ENCODE measurements at places on chromosomes 12 and 14.

DNA sequence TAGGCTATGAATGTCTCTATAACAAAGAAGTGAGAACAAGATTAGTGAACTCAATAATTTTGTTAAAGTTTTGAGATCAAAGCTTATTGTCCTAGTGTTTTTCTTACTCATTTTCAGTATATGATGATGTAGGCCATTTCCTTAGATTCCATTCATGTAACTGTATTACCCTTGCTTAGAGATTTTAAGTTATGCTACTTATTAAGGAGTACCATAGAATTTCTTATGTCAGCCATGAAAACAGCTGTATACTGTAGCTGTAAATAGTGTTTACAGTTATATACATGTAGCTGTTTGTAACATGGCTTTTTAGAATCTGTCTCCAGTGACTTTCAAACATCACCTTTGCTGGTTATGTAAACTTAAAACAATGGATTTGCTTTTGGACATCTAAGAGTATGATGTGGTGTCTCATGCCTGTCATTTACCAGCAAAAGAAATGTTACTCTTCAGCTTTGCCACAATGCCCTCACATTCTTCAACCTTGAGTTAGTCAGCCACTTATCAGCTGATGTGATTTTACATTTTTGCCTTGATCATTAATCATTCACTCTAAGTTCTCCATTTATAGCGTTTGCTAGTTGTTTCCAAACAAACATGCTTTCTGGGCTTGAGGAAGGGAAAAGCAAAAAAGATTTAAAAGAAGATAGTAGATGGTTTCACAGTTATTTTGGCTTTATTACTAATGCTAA, 55.5 kb downstream of the SLC16A7 start:
- no peak for DNase-seq

DNA sequence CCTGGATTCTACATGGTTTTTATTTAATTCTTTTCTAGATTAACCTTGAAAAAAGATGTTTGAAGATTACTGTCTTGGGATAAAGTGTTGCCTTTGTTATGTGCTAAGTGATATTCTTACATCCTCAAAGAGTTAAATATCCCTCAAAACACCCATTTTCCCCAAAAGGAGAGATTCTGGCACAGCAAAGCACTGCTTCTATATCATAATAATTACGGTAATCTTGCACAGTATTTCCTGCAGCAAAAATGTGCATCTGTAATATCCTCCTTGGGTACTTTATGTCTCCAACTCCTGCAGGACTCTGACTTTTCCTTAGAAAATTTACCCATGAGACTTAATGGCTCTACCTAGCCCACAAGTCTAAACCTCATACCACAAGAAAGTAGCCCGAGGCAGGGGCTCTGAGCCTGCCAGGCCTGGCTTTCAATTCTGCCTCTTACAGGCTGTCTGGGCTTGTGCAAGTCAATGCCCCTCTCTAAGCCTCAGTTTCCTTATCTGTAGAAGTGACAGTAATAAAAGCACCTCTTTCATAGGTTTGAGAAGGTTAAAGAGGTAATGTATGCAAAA, 45.8 kb downstream of the SVOP start:
- DNase-seq: no peak

- DNase-seq: no peak
These were observed 274.7 kb downstream of the DAD1 start for GRCh38 chr14:22314183-22314820.

DNA sequence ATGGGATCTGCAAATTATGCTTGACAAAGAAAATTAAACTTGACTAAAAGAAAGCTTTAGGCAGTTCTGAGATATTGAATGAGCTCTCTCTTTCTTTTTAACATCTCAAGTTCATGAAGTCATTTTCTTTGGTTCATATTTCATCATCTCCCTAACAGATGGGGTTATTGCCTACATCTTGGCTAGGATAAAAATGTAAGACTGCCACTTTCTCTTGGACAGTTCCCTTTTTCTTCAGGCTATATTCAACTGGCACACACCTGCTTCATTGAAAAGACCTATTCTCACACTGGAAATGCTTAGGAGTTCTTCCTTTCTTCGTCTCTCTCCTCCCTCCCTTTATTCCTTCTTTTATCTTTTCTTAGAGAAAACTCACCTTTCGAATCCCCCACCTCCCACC, 355.9 kb upstream of the SEL1L start:
- no peak for DNase-seq

DNA sequence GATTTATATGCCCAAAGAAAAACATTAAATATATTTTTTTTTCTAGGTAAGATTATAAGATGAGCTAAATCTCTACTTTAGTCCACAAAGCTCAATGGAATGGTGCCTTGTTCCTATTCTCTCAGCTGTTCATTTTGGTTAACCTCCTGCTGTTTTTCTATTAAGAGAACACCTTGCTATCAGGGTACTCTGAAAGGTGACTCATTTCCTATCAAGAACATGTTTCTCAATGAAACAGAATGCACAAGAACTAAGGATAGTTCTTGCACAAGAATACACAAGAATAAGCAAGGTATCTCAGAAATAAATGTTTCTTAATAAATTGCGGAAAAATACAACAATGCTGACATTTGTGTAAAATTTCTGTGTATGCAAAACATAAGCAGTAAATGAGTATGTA, 14.1 kb downstream of the ABCD2 start:
- no peak for DNase-seq

GRCh38 chr14:22837114-22837749, 847 bp downstream of the MMP14 start:
- DNase-seq: peak; percentile 66

DNA sequence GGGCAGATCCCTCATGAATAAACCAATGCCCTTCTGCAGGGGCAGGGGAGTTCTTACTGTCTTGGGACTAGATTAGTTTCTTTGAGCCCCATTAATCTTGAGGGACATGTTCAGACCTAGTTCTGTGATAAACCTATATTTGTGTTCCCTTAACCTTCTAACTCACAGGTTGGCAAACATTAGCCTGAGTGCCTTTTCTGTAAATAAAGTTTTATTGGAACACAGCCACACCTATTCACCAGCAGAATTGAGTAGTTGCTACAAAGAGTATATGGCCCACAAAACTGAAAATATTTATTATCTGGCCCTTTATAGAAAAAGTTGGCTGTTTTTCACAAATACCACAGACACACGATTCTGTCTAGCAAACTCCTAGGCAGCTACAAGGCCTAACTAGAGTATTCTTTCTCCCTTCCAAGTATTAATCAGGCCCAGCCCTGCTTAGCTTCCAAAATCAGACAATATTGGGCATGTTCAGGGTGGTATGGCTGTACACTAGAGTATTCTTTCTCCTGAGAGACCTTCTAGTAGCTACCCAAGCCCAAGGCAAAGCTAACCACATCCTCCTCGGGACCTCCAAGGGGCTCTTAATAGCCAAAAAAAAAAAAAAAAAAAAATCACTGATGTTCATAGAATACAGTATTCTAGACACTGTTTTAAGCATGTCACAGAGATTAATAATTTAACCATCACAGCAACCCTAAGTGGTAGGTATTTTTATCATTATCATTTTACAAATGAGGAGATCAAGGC, 199.3 kb upstream of the PWP1 start:
- no peak for DNase-seq

- no peak for DNase-seq
These were observed 225.0 kb upstream of the DDHD1 start for GRCh38 chr14:53378142-53378541.

DNA sequence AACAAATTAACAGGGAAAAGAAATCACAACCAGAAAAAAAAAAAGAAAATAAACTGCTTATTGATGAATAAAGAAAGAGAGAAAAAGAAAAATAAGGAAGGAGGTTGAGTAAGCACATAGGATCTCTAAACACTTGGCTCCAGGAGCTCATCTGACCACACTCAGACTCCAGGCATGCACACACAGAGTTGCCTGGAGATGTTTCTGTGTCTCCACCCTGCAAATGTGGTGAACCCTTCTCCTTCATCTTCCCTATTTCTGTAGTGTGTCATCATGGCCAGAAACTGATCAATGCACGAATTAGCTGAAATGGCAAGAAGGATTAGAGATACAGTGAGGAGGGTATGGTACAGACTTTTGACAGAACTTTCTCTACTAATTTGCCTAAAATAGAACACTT, 20.2 kb downstream of the OR4N2 start:
- DNase-seq: no peak

GRCh38 chr12:53049571-53050318, at the start of gene TNS2:
Gene TNS2, plus strand, starts transcription at chr12:53050065. Its CDS starts 121 bp downstream, at chr12:53050186.
- DNase-seq: peak; percentile 79

DNA sequence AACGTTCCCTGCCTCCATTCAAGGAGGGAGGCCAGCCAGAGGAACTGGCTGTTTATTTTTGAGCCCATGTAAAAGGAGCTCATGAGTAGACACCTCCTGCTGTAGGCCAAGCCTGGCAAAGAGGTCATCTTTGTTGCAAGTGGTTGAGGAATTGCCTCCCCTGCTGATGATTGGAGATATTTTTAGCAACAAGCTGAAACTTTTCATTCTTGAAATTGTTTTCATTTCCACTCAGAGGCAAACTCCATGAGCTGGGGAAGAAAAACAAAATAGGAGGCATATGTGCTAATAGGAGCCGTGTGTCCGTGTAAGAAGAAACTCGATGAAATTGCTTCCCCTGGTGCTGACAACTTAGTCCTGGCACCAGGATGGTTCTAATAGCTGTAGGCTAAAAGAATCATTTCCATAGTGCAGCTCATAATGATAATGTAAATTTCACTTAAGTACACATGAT, 440.1 kb upstream of the FAR2 start:
- DNase-seq: no peak

GRCh38 chr12:80373666-80374065, 70.4 kb upstream of the PTPRQ start:
- DNase-seq: no peak

- DNase-seq: no peak
These were observed 230.5 kb downstream of the ETNK1 start for GRCh38 chr12:22855456-22855855.

GRCh38 chr12:122276242-122276641, 9.9 kb upstream of the VPS33A start:
- no peak for DNase-seq

- no peak for DNase-seq
These were observed 340.9 kb downstream of the ALG10 start for GRCh38 chr12:34363050-34363673.

DNA sequence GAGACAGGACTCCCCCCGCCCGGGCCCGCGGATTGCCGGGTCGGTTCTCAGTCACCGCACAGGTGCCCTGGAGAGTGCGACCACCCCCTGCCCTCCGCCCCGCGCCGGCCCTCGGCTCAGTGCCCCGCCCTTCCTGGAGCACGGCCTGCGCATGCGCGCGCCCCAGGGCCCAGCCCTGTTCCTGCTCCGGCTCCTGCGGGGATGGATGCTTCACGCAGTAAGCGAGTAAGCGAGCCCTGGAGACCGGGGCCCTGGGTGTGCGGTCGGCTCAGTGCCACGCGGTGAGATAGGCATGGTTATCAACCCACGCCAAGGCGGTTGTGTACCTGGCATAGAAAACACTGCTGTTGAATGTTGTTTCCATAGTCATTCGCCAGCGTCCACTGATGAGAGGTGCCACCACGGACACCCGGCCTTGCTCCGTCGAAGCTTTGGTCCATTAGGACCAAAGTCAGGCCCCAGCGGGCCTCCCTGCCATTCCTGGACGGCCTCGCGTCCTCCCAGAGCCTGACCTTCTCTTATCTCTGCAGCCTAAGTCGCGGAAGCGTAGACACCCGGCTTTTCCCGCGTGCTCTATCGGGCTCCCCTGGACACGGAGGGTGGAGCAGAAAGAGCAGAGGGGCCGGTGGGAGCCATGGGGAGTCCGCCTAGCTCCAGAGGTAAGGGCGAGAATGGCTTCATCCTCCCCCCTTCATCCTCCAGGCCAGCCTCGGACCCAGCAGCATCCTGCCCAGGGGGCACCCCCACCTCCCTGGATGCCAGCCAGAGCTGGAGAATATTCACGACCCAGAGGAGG, 90.6 kb downstream of the PAPOLA start:
- DNase-seq: no peak

- DNase-seq: no peak
These were observed 554.2 kb downstream of the FLRT2 start for GRCh38 chr14:86084097-86084496.

- no peak for DNase-seq
These were observed 327.5 kb upstream of the PDE3A start for GRCh38 chr12:20040831-20041230.

GRCh38 chr14:63483315-63483714, 59.9 kb downstream of the PPP2R5E start:
- no peak for DNase-seq

DNA sequence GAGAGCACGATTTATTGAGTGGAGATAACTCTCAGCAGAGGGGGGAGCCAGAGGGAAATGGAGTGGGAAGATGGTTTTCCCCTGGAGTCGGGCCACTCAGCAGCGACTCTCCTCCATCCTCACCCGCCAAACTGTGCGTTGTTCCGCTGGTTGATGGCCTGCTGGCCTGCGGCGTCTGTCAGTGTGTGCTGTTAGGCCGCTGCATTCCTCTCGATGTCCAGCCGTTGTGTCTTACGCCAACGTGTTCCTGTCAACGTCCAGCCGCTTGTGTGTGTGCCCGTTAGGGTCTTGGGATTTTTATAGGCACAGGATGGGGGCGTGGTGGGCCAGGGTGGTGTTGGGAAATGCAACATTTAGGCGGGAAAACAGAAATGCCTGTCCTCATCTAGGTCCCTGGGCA, 69.2 kb downstream of the PTPRQ start:
- DNase-seq: no peak

Measured in ecto neural progenitor cell (in vitro differentiated cells).